ENCODE measurements at places on chromosomes 2 and 18. TPM values are rescaled to one million over a fixed set of nuclear protein-coding genes. Genes with fewer than 3 reads are reported as not detected.

- no peaks in the 10 kb centered on the region for H3K4me1 ChIP-seq
- no peak overlapping the region for H3K27ac ChIP-seq
- no peak overlapping the region for H3K4me3 ChIP-seq
These were observed 34.8 kb upstream of the SKA1 start for GRCh38 chr18:50340078-50340477.

GRCh38 chr2:145277922-145278321 is 758.0 kb upstream of the ZEB2 start:
- no peaks in the 10 kb centered on the region for H3K4me1 ChIP-seq
- no peak overlapping the region for H3K27ac ChIP-seq
- no peak for DNase-seq
- no peaks in the 10 kb centered on the region for H3K36me3 ChIP-seq

DNA sequence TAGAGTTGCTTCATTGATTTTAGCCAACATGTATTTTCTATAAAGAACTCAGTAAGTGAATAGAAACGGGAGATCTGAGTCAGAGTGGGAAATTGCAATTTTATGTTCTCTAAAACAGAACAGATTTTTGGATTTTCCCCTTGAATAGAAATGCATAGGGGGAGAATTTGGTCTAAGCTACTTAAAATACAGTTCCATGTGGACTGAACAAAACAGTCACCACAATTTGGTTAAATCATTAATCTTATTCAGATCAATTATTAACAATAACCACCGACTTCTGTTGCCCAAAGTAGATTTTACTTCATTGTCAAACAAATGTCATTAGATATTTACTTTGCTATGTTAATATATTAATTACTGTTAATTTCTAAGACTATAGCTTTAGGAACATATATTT is 107.7 kb downstream of the SCG2 start:
- no peak for DNase-seq
- H3K36me3 ChIP-seq = no peaks in the 10 kb centered on the region
- H3K4me3 ChIP-seq = no peak overlapping the region
- no peak overlapping the region for H3K27ac ChIP-seq
- H3K27me3 ChIP-seq = no peaks in the 10 kb centered on the region

GRCh38 chr2:8525582-8526402 is 156.1 kb upstream of the ID2 start:
- no peaks in the 10 kb centered on the region for H3K27me3 ChIP-seq
- H3K36me3 ChIP-seq = no peaks in the 10 kb centered on the region
- DNase-seq = peak; percentile 93
- H3K4me1 ChIP-seq = peaks cover 11% of the 10 kb centered on the region
- H3K27ac ChIP-seq = peak overlapping the region; percentile 62
- H3K4me3 ChIP-seq = no peak overlapping the region

GRCh38 chr2:30225131-30225762 is 6.1 kb upstream of the LBH start:
- H3K27ac ChIP-seq = peak overlapping the region; percentile 76
- no peaks in the 10 kb centered on the region for H3K36me3 ChIP-seq
- H3K27me3 ChIP-seq = peaks cover 7% of the 10 kb centered on the region
- DNase-seq = no peak
- no peak overlapping the region for H3K4me3 ChIP-seq

The PPP1CB gene
- 163 TPM for polyA plus RNA-seq

The TUBA3E gene
- not detected for polyA plus RNA-seq

DNA sequence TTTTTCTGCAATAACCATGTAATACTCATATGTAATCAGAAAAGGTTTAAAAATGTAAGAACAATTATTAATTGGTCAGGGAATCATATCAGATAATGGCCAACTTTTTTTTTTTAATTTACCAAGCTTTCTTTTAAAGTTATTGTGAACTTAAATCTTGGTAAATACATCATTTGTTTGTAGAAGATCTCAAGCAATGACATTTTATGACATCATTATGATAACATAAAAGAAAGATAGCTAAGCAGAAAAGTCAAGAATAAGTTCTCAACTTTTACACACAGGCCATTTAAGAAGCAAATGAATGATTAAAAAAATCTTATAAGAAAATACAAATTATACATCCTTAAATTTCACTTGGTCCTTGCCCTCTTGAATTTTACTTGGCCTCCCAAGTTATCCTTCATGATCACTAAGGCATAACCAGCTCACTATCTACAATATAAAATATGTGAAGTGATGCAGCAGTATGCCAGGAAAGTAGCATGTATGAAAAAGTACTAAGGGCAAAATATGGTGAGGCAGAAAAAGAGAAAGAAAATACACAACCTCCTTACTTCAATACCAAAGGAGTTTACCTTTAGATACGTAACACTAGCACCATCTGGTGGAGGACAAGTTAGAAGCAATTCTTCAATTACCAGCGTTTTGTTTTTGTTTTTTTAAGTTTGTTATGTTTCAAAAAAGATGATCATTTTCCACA is 116.6 kb downstream of the SRBD1 start:
- no peak overlapping the region for H3K4me3 ChIP-seq
- no peaks in the 10 kb centered on the region for H3K4me1 ChIP-seq
- no peaks in the 10 kb centered on the region for H3K27me3 ChIP-seq
- no peak overlapping the region for H3K27ac ChIP-seq
- no peaks in the 10 kb centered on the region for H3K36me3 ChIP-seq

DNA sequence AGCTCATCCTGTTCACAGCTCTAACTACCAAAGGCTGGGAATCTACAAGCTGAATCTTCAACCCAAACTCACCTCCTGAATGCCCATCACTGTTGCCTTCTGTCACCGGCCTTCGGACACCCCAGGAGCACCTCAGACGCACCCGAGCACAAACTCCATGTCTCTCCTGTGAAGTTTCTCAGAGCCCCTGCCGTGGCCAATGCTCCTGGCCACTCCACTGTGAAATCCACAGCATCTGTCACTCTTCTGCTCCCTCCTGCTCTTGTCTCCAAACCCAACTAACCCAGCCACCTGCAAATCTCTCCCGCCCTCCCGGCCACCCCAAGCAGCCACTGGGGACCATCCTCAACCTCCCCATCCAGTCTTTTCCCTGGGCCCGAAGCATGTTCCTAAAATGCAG is 457.9 kb upstream of the SALL3 start:
- no peaks in the 10 kb centered on the region for H3K36me3 ChIP-seq
- no peak overlapping the region for H3K27ac ChIP-seq
- no peak for DNase-seq
- no peaks in the 10 kb centered on the region for H3K4me1 ChIP-seq
- H3K4me3 ChIP-seq = no peak overlapping the region
- no peaks in the 10 kb centered on the region for H3K27me3 ChIP-seq

The EFHD1 gene
- 4.5 TPM for polyA plus RNA-seq

The UGT1A5 gene
- not detected for polyA plus RNA-seq

DNA sequence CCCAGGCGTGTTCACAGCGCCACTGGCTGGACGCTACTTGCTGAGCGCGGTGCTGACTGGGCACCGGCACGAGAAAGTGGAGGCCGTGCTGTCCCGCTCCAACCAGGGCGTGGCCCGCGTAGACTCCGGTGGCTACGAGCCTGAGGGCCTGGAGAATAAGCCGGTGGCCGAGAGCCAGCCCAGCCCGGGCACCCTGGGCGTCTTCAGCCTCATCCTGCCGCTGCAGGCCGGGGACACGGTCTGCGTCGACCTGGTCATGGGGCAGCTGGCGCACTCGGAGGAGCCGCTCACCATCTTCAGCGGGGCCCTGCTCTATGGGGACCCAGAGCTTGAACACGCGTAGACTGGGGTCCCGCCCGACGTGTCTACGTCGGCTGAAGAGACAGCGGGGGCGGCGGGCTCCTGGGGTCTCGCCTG is 891 bp upstream of the KHK start:
- H3K36me3 ChIP-seq = peaks cover 5% of the 10 kb centered on the region
- peaks cover 16% of the 10 kb centered on the region for H3K4me1 ChIP-seq
- H3K4me3 ChIP-seq = peak overlapping the region; percentile 68
- H3K27me3 ChIP-seq = no peaks in the 10 kb centered on the region
- DNase-seq = peak; percentile 93
- peak overlapping the region; percentile 91 for H3K27ac ChIP-seq

The GATA6 gene
- 67.1 TPM for polyA plus RNA-seq

The HRH4 gene
- polyA plus RNA-seq = 0.06 TPM

The GAL3ST2 gene
- polyA plus RNA-seq = 0.26 TPM

The BOLL gene
- polyA plus RNA-seq = not detected

- no peak overlapping the region for H3K27ac ChIP-seq
- H3K36me3 ChIP-seq = no peaks in the 10 kb centered on the region
- H3K27me3 ChIP-seq = no peaks in the 10 kb centered on the region
- no peak overlapping the region for H3K4me3 ChIP-seq
- H3K4me1 ChIP-seq = no peaks in the 10 kb centered on the region
These were observed 108.2 kb upstream of the RAB12 start for GRCh38 chr18:8501044-8501443.

DNA sequence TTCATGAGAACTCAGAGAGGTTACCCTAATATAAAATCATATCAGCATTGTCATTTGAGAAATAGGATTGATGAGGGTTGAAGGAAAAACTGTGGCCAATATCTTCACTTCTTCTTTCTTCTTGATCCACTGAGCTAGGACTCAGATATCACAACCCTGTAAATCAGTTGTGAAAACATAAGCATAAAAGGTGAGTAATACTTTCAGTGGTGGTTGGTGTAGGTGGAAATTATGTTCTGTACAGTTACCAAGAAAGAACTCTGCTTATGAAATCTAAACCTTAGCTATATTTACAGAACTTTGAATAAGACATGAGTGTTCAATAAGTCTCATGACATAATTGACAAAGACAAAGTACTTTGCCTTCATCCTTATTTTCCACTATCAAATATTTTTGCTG is 56.3 kb downstream of the PAX3 start:
- no peak overlapping the region for H3K27ac ChIP-seq
- H3K36me3 ChIP-seq = no peaks in the 10 kb centered on the region
- no peak overlapping the region for H3K4me3 ChIP-seq
- H3K4me1 ChIP-seq = no peaks in the 10 kb centered on the region

- no peak overlapping the region for H3K27ac ChIP-seq
- H3K4me1 ChIP-seq = no peaks in the 10 kb centered on the region
- no peak overlapping the region for H3K4me3 ChIP-seq
- H3K36me3 ChIP-seq = no peaks in the 10 kb centered on the region
- no peak for DNase-seq
These were observed 11.3 kb downstream of the RAD51AP2 start for GRCh38 chr2:17506736-17507616.

The RTP5 gene
- polyA plus RNA-seq = not detected

GRCh38 chr2:151976945-151977353 is 121.9 kb downstream of the CACNB4 start:
- no peaks in the 10 kb centered on the region for H3K36me3 ChIP-seq
- H3K4me3 ChIP-seq = no peak overlapping the region
- H3K27me3 ChIP-seq = no peaks in the 10 kb centered on the region
- no peaks in the 10 kb centered on the region for H3K4me1 ChIP-seq
- DNase-seq = no peak

The CD8B2 gene
- 0.29 TPM for polyA plus RNA-seq

The ONECUT2 gene
- polyA plus RNA-seq = 0.13 TPM

- no peak overlapping the region for H3K27ac ChIP-seq
- H3K4me1 ChIP-seq = peaks cover 7% of the 10 kb centered on the region
- no peak overlapping the region for H3K4me3 ChIP-seq
- no peaks in the 10 kb centered on the region for H3K36me3 ChIP-seq
- no peak for DNase-seq
These were observed 1.8 kb upstream of the KCNF1 start for GRCh38 chr2:10909996-10910341.

The IL1B gene
- 7.8 TPM for polyA plus RNA-seq

The ASPRV1 gene
- 3.4 TPM for polyA plus RNA-seq

GRCh38 chr2:206011795-206012194 is 74.2 kb downstream of the INO80D start:
- no peaks in the 10 kb centered on the region for H3K27me3 ChIP-seq
- no peak for DNase-seq
- no peaks in the 10 kb centered on the region for H3K4me1 ChIP-seq
- no peaks in the 10 kb centered on the region for H3K36me3 ChIP-seq
- no peak overlapping the region for H3K4me3 ChIP-seq

The NT5C1B gene
- 1.2 TPM for polyA plus RNA-seq

The PLCD4 gene
- polyA plus RNA-seq = 10.0 TPM

The DLGAP1 gene
- polyA plus RNA-seq = 1.6 TPM

DNA sequence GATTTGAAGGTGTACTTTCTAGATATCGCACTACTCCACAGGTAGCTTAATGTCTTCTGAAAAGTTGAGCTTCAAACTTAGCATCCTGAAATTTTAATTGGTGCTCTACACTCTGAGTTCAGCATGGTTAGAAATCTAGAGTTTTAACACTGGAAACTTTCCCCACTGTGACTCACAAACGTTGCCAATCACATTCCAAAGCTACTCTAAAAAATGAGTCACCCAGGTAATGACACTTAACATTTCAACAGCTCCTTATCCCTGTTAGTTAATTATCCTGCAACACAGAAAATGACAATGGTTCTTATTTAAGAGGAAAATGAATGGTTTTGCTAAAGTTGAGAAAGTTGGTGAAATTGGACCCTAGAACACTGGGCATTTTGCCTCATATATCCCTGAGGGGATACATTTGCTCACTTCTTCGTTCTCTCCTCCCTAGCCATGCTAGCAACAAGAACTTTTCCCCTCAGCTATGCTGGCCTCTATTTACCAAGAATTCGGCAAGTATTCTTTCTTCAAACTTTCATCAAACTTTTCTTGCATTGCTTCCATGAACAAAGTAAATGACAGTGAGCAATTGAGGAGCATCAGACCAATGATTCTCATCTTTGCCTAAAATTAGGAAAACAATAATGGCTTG is 1024.1 kb upstream of the KLHL29 start:
- no peak overlapping the region for H3K4me3 ChIP-seq
- DNase-seq = no peak
- H3K27me3 ChIP-seq = no peaks in the 10 kb centered on the region
- H3K27ac ChIP-seq = no peak overlapping the region
- H3K36me3 ChIP-seq = no peaks in the 10 kb centered on the region

DNA sequence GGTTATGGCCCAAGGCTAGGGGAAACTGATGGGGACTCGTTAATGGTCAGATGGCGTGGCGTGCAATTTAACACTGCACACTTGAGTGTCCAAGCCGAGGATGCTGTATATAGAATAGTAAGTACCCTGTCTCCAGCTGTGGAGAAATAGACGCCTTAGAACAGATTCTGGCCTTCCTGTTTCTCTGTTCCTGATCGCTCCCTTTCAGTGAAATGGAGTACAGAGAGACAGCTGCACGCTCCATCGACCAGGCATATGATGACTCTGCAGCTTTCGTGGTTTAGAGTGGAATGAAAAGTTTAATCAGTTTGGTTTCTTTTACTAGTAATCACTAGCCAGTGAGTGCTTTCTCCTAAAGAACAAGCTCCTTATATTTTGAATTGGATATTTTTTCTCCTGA is 213.4 kb downstream of the NEDD4L start:
- no peak for DNase-seq
- no peaks in the 10 kb centered on the region for H3K36me3 ChIP-seq
- H3K4me1 ChIP-seq = no peaks in the 10 kb centered on the region
- no peak overlapping the region for H3K27ac ChIP-seq
- H3K4me3 ChIP-seq = no peak overlapping the region

DNA sequence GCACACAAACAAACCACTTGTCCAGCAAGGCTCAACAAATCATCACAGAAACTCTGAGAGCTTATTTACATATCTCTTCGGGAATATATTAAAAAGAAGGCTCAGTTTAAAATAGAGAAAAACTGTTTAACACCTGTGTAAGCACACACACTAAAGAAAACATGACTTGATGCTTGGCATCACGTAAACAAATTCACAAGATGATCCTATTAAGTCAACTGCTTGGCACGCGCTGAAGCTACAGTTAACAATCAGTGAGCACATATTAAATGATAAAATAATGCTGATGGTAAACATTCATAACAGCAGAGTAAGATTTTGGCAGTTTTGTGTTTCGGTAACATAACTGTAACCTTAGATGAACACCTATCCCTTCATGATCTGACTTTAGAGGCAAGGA is 4.3 kb upstream of the HES6 start:
- no peak overlapping the region for H3K4me3 ChIP-seq
- DNase-seq = no peak
- H3K27me3 ChIP-seq = peaks cover 5% of the 10 kb centered on the region
- H3K36me3 ChIP-seq = peaks cover 50% of the 10 kb centered on the region
